Left forelimb (tissue), 1 donor: ENCODE measurements at places on chromosomes 5 and 9.

DNA sequence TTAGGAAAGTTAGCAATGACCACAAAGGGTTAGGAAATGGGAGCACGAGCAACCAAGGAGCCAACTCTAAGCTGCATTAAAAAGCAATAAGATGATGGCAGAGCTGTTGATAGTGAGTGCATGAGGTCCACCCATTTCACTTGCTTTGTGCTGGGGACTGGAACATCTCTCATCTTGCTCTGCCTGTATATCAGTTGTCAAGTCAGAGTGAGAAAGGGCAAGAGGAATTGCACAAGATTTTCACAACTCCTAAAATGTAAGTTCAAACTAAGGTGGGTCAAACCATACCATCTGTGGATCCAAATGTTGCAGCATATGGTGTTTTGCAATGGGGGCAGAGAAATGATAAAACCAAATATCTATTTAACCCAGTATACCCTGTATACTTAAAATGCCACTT, 2.8 kb upstream of the ESM1 start:
- no peak for DNase-seq

- DNase-seq: no peak
Measured at GRCh38 chr5:93782978-93783377, 41.6 kb upstream of the POU5F2 start.

GRCh38 chr9:2255128-2255527, 240.0 kb downstream of the SMARCA2 start:
- no peak for DNase-seq

GRCh38 chr9:92600462-92601261, 64.9 kb upstream of the ECM2 start:
- no peak for DNase-seq

- no peak for DNase-seq
Measured at GRCh38 chr5:180373454-180373853, 20.3 kb upstream of the GFPT2 start.

- DNase-seq: no peak
Measured at GRCh38 chr5:168282120-168282519, 9.3 kb upstream of the WWC1 start.

GRCh38 chr5:22621084-22621483, 232.1 kb downstream of the CDH12 start:
- no peak for DNase-seq

- no peak for DNase-seq
Measured at GRCh38 chr9:37953775-37954437, 50.0 kb upstream of the SLC25A51 start.

- no peak for DNase-seq
Measured at GRCh38 chr5:64184832-64185231, 19.2 kb downstream of the RNF180 start.

GRCh38 chr5:157808043-157808442, 50.9 kb downstream of the CLINT1 start:
- no peak for DNase-seq

- DNase-seq: no peak
Measured at GRCh38 chr5:157965989-157966388, 107.0 kb upstream of the CLINT1 start.

- no peak for DNase-seq
Measured at GRCh38 chr9:133370685-133371084, 5.2 kb downstream of the SURF4 start.

DNA sequence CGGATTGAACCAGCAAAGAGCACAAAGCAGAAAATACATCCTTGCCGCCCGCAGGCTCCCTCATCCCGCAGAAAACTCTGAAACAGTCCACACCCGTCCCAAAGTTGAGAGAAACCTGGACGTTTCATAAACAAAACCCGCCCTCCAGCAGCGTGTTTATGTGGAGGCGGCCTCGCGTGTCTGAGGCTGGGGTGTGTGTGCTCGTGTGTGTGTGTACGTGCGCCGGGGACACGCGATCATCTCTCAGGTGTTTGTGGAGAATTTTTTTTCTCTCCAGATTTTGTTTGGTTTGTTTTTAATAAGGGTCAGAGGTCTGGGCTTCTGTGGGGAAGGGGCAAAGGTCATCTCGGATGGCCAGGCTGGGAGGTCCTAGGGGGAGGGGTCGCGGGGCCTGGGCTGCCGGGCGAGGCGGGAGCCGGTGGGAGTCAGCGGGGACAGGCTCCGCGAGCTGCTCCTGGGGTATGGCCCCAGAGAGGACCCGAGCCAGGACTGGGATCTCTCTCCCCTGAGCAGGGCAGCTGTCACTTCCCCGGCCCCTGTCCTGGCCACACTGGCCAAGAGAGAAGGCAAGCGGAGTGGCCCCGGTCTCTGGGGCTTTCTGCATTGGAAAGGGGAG, 206.4 kb downstream of the C9orf50 start:
- DNase-seq: no peak

- DNase-seq: no peak
Measured at GRCh38 chr9:22111176-22111953, 102.3 kb upstream of the CDKN2B start.

GRCh38 chr9:93557366-93558137, 18.8 kb upstream of the PHF2 start:
- no peak for DNase-seq

DNA sequence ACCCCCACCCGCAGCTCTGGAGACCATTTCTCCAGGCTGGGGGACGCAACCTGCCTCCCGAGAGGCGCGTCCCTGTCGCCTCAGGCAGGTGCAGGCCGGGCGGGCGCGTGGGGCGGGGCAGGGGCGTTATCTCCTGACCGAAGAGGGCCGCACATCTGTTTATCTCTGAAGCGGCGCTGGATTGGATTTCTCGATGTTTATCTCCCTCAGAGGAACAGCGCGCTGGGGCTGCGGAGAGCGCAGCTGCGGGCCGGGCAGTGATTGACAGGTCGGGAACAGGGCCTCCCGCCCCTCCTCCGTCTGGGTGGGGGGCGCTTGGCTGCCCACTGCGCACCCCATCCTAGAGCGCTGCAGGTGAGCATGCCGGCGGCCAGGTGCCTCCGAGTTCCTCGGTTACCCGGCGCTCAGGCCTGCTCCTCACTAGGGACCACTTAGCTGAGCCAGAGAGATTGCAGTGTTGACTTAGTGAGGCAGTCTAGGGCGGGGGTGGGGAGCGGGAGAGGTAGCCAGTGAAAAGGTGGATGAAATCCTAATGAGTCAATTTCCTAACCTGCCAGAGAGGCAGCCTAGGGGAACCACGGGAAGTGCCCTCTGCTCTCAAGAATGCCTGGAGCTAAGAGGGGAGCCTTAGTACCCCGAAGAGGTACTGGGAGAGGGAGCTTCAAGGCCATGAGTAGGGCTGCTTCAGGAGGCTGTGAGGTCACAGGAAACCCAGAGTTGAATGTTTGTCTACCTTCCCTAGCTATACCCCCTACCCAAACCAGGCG, 39.6 kb upstream of the TIFAB start:
- DNase-seq: peak; percentile 25

DNA sequence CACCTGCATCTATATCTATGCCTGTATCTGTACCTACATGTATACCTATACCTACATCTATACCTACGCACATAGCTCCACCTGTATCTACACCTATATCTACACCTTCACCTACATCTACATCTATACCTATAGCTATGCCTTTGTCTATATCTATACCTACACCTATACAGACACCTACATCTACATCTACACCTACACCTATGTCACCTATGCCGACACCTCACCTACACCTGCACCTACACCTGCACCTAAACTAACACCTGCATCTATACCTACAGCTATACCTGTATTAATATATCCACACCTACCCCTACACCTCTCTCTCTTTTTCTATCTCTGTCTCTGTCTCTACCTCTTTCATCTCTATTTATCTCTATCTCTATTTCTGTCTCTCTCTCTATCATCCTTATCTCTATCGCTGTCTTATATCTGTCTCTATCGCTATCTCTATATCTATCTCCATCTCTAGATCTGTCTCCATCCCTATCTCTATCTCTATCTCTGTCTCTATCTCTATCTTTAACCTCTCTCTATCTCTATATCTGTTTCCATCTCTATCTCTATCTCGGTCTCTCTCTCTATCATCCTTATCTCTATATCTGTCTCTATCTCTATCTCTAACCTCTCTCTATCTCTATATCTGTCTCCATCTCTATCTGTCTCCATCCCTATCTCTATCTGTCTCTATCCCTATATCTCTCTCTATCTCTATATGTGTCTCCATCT, 37.9 kb downstream of the IRX4 start:
- no peak for DNase-seq

GRCh38 chr5:151923866-151924476, 680 bp downstream of the GLRA1 start:
- no peak for DNase-seq

DNA sequence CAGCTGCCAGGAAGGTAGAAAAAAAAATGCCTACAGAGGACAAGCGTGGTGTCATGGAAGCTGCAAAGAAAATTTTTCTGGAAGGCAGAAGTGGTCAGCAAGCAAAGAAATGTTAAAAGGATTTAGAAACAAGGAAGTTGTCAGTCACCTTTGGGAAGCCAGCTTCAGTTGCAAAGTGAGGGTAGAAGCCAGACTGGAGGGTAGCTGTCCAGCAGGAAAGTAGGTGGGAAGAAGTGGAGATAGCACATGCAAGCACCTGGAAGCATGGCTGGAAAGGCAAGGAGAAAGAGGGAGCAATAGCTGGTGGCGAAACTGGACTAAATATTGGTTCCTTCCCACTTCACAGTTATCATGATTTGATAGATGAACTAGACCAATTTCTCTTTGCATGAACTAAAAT, 54.3 kb downstream of the ADRB2 start:
- no peak for DNase-seq

DNA sequence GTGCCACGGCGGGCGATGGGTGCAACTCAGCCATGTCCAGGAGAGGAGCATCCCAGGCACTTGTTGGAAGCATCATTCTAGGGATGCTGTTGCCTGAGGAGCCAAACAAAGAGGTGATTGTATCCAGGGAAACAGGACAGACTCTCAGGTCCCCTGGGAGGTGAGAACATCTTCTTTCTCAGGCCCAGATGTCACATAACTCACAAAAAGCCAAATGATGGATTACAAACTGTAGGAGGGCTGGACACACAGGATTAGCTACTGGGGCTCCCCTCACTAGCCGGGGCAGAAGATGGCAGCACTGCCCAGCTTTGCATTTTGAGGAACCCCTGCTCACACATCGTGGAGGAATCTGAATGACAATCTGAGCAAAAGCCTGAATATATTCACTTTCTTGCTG, 64.7 kb upstream of the NFIL3 start:
- no peak for DNase-seq

- no peak for DNase-seq
Measured at GRCh38 chr5:169168280-169168679, 132.7 kb downstream of the SLIT3 start.

DNA sequence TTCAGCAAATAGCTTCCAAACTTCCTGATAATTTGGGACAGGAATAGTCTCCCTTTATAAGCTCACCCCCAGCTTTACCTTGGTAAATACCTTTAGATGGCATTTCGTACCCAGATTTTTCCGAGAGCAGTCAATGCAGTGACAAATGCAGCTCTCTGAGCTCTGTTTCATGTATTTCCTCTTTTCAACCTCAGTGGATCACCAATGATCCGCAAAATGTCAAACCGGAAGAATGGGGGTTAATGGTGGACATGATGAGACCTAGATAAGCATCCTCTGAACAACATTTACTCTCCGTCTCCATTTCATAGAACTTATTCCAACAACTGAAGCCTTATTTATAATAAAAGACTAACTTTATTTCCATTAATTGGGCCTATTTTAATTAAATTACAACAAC, 227.3 kb downstream of the MCTP1 start:
- DNase-seq: no peak

DNA sequence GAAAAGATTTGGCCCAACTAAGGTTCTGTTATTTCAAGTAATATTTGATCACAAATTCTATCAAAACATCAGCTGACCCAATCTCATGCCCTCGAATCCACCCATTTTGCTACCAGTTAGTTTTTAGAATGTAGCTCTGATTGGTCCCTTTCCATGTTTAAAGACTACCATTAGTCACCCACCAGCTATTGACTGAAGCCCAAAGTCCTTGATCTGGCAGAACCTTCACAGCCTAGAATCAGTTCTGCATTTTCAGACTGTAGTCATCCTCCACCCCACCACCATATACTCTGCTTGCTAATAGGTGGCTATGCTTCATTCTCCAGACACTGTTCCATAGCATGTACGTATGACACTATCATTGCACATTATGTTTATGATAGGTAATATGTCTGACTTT, 182.2 kb upstream of the TARS1 start:
- DNase-seq: no peak

- no peak for DNase-seq
Measured at GRCh38 chr5:10735569-10736276, 25.3 kb downstream of the DAP start.

DNA sequence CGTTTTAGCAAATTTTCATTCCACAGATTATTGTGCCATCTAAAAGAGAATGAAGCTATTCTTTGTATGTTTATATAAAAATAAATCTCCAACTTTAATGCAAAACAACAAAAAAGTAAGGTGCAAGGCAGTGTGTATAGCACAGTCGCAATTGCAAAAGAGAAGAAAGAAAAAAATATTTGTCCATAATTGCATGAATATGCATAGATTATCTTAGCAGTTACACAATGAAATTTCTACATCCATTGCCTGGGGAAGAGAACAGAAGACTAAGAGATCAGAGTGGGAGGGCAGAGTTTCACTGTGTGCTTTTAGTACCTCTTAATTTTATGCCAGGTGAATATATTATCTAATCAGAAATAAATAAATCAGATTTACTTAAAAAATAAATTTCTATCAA, 86.4 kb upstream of the LHFPL2 start:
- DNase-seq: no peak

DNA sequence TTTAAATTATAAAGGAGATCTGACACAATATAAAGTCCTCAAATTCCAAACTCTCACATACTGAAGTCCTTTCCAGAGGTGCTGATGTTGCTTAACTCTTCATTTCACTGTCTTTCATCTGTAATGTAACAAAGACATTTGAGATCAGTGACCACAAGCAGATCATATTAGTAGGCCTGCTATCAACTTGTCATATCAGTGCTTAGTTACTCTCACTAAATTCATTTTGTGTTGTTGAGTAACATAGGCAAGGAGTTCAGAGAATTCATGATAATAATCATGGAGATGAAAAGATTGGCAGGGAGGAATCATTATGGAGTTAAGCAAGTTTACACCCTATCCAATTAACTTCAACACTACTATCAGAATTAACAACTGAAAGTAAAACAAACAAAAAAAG, 571.0 kb upstream of the ARRDC3 start:
- DNase-seq: no peak

DNA sequence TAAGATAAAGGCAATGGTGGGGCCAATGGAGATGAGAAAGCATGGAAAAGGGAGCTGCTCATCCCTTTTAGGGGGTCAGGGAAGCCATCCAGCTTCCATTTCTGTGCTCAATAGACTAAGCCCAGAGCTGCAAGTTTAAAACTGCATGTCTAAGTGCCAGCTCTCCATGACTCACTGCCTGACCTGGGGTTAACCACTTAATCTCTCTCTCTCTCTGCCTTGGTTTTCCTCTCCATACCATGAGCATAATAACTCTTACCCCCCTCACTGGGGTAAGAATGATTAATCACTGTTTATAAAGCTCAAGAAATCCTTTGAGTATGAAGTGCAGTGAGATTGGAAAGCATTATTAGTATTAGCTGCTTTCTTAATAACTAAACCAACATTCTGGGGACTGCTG, 1382.4 kb upstream of the WWC1 start:
- DNase-seq: no peak
